Stimulated activated CD8-positive, alpha-beta memory T cell treated with anti-CD3 and anti-CD28 coated beads, Interleukin-2, amount 100 ng/mL, for 1 hour (primary cell): ENCODE measurements at places on chromosomes 3 and 15.

GRCh38 chr15:52256930-52257733, 38.5 kb downstream of the MYO5C start:
- no peak for DNase-seq

DNA sequence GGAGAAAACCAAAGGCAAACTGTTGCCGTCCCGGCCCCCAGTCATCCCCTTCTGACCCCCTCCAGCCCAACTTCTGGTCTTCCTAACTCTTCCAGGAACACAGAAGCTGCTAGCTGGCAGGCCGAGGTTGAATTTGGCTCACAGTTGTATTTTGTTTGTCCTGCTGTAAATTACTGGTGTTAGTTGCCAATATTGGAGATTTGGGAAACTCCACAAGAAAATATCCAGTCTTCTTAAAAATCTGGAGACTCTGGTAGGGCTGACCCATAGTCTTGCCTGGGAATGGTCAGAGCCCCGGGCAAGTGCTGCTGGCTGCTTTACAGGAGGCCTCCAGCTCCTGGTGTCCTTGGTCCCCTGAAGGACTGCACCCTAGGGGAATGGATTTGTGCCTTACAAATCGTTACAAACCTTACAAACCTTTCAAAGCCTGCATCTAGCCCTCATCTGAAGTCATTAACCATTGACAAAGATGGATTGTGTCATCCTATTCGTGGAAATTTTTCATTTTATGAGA, 112.0 kb upstream of the MCTP2 start:
- no peak for DNase-seq

DNA sequence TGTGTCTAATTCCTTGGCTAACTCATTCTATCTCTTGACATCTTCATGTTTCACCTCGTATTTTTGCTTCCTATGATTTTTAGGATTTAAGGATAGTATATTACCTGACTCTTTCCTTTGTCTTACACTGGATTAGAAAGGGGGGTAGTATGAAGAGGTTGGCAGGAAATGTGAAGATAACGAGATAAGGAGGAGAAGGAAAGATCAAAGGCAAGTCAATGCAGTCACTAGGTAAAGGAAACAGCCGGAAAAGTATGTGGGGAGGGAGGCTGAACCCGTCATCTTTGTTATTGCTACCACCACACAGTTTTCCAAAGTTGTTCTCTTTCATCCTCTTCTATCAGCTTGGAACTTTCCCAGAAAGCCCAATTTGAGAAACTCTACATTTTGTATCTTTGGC, 90.6 kb downstream of the SLC9A9 start:
- no peak for DNase-seq

DNA sequence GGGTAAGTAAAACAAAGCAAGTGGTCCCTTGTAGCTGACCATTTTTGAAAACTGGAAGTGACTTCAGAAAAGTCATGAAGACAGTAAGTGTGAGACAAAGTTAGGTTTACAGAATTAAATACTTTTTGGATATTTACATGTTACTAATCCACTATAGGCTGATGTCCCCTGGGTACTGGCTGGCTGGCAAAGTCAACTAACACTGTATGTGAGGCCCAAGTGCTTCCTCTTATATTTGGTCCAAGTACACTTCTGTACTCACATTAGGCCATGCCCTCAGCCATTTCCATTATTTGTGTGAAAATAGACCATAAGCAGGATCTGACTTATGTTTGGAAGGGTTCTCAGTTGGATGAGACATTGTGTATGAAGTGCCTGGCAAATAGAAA, 5.5 kb upstream of the LEKR1 start:
- DNase-seq = no peak

DNA sequence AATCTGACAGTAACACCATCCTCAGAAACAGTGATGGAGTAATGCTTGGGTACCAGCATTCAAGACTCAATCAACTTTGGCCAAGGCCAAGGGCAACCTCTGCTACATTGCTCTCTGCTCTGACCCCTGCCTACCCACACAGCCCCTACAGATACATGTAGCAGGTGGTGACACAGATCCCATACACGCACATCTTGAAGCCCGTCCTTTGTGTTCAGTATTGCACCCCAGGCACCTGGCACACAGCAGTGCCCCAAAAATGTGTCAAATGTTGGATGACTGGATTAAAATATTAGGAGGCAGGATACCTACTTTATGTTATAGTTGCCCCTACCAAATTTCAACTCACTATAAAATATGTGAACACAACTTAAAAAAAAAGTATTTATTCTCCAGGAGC, 139.3 kb upstream of the ICE2 start:
- DNase-seq = no peak

DNA sequence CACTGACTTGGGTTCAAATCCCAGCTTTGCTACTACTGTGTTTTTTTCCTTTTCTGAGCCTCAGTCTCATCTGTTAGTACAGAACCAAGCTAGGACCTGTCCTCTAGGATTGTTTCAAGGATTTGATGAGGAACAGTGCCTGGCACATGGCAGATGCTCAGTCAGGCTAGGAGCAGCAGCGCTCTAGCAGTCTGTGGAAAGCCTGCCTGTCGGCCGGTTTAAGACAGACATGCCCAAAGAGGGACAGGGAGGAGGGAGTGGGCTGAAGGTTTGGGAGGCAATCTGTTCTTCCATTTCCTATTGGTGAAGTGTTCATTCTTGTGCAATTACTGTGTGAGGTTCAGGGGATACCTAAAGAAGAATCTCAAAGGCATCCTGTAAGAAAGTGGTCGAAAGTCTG, 35.1 kb upstream of the RGMA start:
- no peak for DNase-seq

GRCh38 chr15:59178151-59178695, 28.4 kb upstream of the LDHAL6B start:
- DNase-seq = no peak

- DNase-seq = no peak
Measured at GRCh38 chr3:115960799-115961198, 337.5 kb downstream of the GAP43 start.

- DNase-seq = no peak
Measured at GRCh38 chr15:83993591-83993990, 242.0 kb upstream of the GOLGA6L4 start.

DNA sequence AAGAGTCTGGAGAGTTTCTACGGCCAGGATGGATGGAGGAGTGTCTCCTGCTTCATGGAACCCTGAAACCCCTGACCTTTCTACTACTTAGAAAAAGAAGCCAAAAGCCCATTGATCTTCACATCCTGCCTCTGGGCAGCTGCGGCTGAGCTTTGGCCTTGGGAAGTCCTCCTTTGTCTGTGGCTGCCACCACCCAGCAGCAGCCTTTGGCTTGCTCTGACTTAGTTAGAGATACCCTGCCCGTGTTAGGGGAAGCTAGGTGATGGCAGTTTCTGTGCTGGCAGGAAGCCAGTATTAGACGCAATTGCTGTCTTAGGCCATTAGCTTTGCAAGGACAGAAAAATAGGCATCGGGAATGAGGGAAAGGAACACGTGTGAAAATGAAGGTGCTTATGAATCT, 18.8 kb downstream of the APH1B start:
- no peak for DNase-seq
